ENCODE measurements at places on chromosomes 1 and 21.

GRCh38 chr1:78303620-78304019 lies 187.2 kb upstream of the PTGFR start:
- DNase-seq, result no peak

DNA sequence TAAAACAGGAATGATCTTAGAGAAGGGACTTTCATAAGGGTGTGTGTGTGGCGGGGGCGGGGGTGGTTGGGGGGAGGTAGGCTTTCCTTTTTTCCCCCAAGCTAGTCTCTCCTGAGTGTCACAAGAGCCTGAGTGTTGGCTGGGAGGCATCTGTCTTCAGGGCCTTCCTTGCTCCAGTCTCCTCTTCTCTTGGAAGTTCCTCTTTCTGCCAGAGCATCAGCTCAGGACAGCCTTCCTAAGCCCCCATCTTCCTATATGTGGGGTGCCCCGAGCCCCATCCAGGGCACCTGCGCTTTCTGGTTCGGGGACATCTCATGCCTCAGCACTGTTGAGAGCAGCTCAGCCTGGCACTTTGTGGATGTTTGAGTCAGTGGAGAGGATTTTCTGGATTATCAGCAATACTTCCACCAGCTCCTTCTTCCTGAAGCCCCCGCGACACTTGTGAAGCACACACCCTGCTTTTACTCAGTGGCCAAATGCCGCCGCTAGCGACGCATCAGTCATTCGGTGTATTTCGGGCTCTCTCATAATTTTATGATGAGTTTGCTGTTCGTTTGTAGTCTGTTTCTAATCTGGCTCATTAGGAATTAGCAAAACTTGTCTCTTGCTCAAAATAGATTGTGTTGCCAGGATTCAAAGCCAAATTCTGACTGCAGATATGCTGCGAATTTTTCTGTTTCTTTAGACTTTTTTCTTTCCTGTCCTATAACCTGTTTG lies 61.7 kb downstream of the GALNT2 start:
- no peak for DNase-seq

GRCh38 chr1:42152907-42153600 lies at the start of gene GUCA2B:
TSS of gene GUCA2B (plus strand) at chr1:42153410. CDS start at chr1:42153451, 41 bp downstream.
- DNase-seq, result no peak

DNA sequence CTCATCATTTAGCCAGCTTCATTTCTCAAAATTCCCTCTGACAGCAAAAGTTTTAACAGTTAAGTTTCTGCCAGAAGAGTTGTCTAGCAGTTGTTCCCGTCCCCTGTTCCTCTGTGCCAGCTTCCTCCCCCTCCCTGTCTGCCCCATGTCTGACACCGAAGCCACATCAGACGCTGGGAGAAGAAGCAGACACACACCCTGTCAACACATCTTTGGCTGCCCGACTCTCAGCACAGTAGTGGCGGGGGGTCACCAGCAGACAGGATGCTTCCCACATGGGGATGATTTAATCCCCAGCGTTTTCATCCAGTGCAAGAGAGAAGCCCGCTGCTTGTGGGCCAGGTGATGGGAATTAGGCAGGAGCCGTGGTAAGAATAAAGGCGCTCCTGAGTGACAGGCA lies 379.4 kb upstream of the RUNX1 start:
- DNase-seq, result peak; percentile 8

- DNase-seq, result no peak
These were observed 106.7 kb upstream of the SOD1 start for GRCh38 chr21:31552826-31553225.

DNA sequence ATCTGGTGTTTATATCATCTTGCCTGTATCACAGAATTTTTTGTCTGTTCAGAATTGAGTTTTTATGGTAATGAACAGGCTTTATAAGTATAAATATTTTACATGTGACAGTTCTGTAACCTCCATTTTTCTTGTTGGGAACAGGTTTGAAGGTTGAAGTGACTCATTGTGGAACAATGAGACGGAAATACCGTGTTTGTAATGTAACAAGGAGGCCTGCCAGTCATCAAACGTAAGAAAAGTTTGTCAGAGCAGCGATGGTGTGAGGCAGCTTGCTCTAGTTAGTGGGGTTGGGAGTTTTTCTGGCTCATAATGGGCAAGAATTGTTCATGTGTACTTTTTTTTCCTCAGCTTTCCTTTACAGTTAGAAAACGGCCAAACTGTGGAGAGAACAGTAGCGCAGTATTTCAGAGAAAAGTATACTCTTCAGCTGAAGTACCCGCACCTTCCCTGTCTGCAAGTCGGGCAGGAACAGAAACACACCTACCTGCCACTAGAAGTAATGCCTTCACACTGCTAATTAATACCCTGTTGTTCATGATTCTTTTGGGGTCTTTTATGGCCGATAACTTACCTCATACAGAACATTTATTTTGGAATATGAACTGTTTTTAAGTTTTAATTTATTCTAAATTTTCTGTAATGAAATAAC lies 75.2 kb upstream of the TEKT2 start:
- no peak for DNase-seq

DNA sequence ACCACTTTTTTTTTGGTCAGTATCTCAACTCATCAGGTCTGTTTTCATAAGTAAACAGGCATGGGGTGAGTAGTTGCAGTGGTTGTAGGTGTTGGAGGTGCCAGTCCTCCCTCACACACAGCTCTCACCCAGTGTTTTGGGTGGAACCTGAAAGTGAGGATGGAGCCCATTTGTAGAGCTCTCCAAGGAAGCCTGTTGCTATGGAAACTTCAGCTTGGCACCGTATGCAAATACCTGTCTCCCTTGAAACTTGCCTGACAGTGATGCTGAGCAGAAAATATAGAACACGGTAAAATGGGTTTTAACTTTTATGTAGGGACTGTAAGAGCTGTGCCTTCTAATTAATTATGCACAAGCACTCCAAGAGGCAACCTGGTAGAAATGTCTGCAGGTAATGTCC lies 214.1 kb downstream of the AJAP1 start:
- no peak for DNase-seq

DNA sequence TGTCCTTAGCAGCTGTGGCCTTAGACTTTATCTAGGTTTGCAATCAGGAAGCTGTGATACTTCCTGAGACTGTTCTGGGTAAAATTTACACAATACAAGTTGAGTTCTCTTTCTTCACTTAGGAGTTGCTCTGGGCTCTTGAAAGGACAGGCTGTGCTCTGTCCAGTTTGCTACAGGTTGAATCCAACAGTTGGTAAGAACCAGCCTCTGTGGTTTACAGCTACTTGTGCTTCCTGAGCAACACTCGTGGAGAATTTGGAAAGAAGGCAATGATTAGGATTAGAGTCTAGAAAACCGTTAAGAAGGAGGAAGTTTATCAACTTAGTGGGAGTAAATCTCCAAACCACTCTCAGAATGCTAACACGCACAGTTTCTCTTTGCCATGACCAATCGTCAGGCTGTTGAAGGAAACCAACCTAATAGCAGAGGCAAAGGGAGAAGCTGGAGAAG lies 26.8 kb downstream of the GFI1 start:
- DNase-seq, result peak; percentile 48

DNA sequence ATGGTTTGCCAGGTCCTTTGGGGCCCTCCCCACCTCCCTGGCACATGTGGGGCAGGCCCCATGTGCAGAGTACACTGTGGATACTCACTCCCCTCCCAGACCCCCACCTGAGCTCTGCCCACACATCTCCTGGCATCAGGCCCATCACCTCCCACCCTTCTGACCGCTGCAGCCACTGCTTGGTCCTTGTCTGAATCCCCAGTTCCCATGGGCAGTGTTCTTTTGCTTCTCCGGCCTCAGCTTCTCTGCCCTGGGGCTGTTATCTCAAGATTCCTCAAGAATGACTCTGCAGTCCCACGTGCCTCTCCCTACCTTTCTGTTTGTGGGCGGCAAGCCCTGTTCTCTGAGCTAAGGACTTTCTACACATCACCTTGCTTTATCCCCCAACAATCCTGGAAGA lies 187.7 kb upstream of the EDN2 start:
- DNase-seq, result no peak

- no peak for DNase-seq
These were observed 16.6 kb upstream of the RAP1A start for GRCh38 chr1:111602974-111603373.

DNA sequence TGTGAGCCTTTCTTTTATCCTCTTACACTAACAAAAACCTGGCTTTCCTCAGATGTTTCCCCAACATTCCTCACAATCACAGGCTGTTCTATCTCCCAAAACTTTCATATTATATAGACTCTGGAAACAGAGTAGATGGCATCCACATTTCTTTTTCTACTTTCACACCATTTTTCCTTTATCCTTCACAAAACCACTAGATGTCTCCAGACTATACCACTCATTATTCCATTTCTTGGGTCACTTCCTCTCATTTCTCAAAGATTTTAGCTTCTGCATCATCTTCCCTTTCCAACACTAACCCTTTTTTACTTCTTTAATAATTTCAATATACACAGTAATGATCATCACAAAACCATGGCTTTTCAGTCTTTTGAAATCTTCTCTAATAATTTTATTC lies 286.0 kb upstream of the DEPDC1 start:
- DNase-seq, result no peak

DNA sequence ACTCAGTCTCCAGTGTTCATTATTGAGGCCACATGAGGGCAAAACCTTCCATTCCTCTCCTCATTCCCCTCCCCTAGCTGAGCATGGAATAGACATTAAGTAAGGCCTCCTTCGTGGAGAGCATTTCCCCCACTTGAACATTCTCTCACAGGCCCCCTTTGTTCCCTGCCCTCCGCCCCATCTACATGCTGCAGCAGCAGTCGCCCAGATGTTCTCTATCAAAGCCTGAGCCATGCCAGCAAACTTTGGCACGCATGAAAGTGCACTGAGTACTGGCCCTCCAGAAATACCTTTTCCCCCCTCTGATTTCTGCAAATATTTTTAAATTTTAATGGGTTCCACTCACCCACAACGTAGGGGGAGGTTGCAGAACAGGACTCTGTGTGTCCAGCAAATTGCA lies 20.9 kb upstream of the GORAB start:
- DNase-seq, result no peak

DNA sequence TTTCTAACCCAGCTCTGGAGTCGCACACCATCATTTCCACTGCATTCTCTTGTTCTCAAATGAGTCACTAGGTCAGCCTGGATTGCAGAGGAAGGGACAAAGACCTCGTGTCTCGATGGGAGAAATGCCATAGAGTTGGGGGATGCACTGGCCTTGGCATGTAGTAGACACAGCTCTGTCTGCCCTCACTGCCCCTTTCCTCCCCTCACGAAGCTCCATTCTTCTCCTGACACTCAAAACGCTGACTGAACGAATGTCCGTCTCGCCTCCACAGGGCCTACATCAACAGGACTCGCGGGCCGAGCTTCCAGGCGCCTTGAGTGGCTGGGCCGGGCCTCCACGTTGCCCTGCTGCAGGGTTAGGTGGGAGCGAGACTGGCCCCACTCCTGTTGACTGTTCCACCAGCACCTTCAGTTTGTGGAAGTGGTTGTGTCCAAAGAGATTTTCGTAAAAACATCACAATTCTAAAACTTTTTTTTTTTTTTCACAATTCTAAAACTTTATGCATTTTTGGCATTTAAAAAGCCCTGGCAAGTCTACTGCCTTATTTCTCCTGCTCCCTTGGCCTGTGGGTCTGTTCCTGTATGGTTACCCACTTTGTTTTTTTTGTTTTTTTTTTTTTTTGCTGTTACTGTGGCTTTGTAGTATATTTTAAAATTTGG lies 18.8 kb downstream of the PKNOX1 start:
- DNase-seq, result no peak

Data from CD14-positive monocyte (primary cell).